Suprapubic skin (tissue), 4 donors: ENCODE measurements at places on chromosomes 3 and 15.
A peak's percentile ranks its signal among the peaks of the same experiment; 100 is the strongest.

DNA sequence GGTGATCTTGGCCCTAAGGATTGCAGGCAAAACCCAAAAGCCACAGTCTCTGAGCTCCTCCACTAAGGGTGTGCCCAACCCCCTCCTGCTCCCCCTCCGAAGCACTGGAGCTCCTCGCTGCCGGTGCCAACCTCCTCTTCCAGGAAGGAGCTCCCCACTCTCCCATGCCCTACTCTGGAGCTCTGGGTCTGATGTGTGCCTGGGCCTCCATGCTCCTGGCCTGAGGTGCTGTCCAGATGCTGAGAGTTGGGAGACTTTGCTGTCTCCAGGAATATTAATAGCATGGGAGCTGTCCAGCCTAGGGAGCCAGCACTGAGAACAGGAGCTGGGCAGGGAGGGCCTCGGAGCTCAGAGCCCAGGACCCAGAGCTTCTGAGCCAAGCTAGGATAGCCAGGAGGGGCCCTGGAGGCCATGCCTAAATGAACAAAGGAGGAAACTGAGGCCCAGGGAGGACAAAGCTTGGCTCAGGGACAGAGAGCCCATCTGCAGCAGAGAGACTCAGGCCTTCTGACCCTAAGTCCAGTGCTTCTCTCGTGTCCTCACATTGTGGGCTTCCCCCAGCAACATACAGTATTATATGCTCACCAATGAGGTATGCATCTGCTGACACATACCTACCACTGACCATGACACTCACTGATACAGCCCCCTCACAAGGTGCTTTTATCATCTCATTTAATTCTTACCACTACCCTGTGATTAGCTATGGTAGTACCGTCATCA, 36.9 kb upstream of the HERC1 start:
- H3K27ac ChIP-seq: no peak overlapping the region
- H3K36me3 ChIP-seq: no peaks in the 10 kb centered on the region
- no peaks in the 10 kb centered on the region for H3K27me3 ChIP-seq
- no peak for DNase-seq

GRCh38 chr15:25093455-25094029, 138.8 kb downstream of the SNRPN start:
- H3K4me3 ChIP-seq: no peak overlapping the region
- H3K4me1 ChIP-seq: no peaks in the 10 kb centered on the region
- H3K36me3 ChIP-seq: peaks cover 91% of the 10 kb centered on the region
- H3K27ac ChIP-seq: no peak overlapping the region
- DNase-seq: no peak

DNA sequence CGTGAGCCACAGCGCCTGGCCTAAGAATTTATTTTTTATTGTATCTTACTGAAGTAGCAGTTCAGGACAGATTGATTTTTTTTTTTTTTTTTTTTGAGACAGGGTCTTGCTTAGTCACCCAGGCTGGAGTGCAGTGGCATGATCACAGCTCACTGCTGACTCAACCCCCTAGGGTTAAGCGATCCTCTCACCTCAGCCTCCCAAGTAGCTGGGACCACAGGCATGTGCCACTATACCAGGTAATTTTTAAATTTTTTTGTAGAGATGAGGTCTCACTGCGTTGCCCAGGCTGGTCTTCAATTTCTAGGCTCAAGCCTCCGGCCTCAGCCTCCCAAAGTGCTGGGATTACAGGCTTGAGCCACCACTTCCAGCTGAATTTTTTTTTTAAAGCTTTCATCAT, 99.8 kb upstream of the HERC1 start:
- no peak for DNase-seq
- no peak overlapping the region for H3K4me3 ChIP-seq
- H3K27me3 ChIP-seq: no peaks in the 10 kb centered on the region

DNA sequence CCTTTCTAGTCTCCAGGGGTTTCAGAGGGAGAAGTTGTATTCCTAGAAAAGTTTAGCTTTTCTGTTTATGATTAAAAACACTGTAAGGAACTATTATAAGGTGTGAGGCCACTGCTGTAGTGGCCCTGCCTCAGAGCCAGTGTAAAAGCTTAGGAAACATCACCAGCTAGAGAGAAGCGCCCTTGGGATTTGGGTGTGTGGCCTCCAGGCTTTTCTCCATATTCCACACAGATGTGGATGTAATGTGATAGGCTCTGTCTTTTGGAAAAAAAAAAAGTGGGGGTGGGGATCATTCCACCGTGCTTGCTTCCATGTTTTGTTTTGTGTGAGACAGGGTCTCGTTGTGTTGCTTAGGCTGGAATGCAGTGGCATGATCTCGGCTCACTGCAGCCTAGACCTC, 13.9 kb downstream of the SEC61A1 start:
- peaks cover 99% of the 10 kb centered on the region for H3K36me3 ChIP-seq
- H3K27me3 ChIP-seq: no peaks in the 10 kb centered on the region
- H3K27ac ChIP-seq: no peak overlapping the region
- H3K4me1 ChIP-seq: no peaks in the 10 kb centered on the region

DNA sequence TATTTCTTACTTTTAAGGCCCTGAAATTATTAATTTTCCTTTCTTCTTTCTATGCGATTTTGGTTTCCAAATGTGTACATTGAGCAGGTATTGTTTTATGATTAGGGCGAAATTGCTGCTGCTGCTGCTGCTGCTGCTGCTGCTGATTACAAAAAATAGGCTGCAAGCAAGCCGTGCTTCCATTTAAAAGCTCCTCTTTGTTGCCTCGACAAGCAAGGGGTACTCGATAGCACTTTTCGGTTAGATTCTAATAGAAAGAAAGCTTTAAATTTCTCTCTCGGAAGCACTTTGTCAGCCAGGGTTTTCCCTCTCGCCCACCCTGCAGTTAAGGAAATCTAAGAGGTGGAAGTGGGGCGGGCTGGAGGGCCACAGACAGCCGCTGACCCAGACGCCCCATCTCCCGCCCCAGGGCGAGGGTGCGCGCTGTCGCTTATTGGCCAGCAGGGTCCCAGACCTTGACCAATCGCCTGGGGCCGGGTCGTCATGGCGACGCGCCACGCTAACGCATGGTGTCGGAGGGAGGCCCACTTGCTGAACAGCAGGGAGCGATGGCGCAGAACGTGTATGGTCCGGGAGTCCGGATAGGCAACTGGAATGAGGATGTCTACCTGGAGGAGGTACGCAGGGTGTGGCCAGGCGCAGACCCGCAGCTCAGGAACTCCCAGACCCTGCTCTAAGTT, at the start of gene CFAP161:
TSS of gene CFAP161 (plus strand) at position 489 of the 680 bp plus-strand sequence. CDS start at position 549, 60 bp downstream.
- H3K36me3 ChIP-seq: no peaks in the 10 kb centered on the region
- peak within 1 kb of the TSS; percentile 46 for H3K4me3 ChIP-seq
- DNase-seq: peak; percentile 88
- H3K27ac ChIP-seq: no peak within 1 kb of the TSS

DNA sequence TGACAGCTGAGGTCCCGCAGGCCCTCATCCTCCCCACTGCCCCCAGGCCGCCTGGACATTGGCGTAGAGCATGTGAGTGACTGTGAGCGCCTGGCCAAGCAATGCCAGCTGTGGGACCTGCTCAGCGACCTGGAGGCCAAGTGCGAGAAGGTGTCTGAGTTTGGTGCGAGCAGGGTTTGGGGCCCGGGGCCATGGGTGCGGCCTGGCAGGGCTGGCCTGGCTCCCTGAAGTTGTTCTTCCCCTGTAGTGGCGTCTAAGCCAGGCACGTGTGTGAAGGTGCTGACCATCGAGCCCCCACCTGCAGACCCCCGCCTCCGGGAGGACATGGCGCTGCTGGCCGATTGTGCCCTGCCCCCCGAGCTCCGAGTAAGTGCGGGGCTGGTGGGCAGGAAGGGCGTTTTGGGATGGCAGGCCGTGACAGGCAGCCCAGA, 4.2 kb downstream of the ABTB1 start:
- no peak overlapping the region for H3K27ac ChIP-seq
- no peak overlapping the region for H3K4me3 ChIP-seq
- peaks cover 46% of the 10 kb centered on the region for H3K36me3 ChIP-seq
- H3K27me3 ChIP-seq: no peaks in the 10 kb centered on the region
- peaks cover 43% of the 10 kb centered on the region for H3K4me1 ChIP-seq

DNA sequence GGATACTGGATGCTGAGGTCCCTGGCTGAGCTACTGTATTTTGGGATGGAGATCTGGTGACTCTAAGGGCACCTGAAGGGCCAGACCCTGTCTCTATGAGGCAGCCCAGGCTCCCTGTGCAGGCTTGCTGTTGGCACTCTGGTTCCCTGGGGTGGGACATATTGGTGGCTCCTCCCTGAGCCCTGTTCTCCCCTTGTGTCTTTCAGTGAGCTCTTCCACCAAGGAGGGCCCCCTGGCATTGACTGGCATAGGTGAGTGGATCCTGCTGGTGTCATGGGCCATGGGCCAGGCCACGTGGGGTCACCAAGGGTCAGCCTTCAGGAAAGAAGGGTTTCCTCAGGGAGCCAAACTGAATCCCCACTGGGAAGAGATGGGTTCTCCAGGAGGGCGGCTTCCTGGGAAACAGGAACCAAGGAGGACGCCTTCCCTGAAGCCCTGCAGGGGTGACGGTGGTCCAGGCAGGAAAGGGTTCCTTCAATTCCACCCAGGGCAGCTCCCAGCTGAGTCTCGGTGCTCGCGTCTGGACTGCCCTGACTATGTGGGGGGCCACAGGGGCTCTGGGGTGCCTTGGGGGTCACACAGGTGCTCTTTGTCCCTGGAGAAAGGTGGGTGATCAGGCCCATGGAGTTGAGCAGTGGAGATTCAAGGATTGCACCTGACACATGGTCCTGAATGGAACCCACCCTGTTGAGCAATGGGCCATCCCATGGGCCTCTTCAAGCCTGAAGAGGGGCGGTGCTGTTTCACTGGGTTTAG, 220.4 kb downstream of the SNRPN start:
- no peaks in the 10 kb centered on the region for H3K36me3 ChIP-seq
- H3K4me3 ChIP-seq: no peak overlapping the region
- no peaks in the 10 kb centered on the region for H3K27me3 ChIP-seq
- H3K27ac ChIP-seq: no peak overlapping the region
- DNase-seq: peak; percentile 30
- H3K4me1 ChIP-seq: no peaks in the 10 kb centered on the region

DNA sequence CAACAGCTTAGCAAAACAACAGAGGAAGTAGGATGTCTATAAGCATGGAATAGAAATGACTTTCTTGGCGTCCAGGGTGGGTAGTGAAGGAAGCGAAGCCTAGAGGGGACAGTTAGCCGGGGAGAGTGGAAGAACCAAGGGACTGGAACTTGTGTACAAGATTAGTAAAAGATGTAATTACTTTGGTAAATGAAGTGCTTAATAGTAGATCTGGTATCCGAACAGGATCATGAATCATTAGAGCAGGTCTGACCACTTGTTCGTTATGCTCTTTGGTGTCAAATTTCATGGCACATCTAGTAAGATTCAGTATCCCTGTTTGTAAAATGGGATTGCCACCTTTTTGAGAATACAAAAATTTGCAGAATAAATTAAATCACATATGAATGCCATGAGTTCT, 112.5 kb upstream of the MLF1 start:
- no peaks in the 10 kb centered on the region for H3K27me3 ChIP-seq
- no peak overlapping the region for H3K27ac ChIP-seq
- H3K4me1 ChIP-seq: no peaks in the 10 kb centered on the region

DNA sequence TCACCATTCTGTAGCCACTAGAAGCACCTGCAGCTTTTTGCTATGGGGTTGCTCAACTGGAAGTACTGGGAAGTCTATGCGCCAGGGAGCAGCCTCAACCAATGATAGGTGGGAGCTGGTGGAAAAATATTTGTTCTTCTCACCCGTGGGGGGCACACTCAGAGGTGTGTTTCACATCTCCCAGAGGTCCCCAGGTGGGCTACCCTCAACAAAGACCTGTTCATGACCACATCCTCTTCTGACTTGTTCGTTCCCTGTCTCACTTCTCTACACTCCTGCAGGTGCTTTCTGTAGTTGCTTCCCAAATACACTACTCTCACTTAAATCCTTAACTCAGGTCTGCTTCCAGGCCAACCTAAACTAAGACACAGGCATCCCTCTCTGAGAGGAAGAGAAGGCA, 3.6 kb downstream of the CAMP start:
- H3K27me3 ChIP-seq: no peaks in the 10 kb centered on the region
- H3K27ac ChIP-seq: no peak overlapping the region
- H3K4me3 ChIP-seq: no peak overlapping the region
- no peak for DNase-seq
- no peaks in the 10 kb centered on the region for H3K36me3 ChIP-seq
- peaks cover 17% of the 10 kb centered on the region for H3K4me1 ChIP-seq
